ENCODE measurements at places on chromosomes 2 and 18.
A peak's percentile ranks its signal among the peaks of the same experiment; 100 is the strongest.

- DNase-seq: no peak
Observed at GRCh38 chr2:231514951-231515297, 15.3 kb downstream of the NMUR1 start.

GRCh38 chr2:69020496-69021426 is 7.8 kb downstream of the ANTXR1 start:
- no peak for DNase-seq

DNA sequence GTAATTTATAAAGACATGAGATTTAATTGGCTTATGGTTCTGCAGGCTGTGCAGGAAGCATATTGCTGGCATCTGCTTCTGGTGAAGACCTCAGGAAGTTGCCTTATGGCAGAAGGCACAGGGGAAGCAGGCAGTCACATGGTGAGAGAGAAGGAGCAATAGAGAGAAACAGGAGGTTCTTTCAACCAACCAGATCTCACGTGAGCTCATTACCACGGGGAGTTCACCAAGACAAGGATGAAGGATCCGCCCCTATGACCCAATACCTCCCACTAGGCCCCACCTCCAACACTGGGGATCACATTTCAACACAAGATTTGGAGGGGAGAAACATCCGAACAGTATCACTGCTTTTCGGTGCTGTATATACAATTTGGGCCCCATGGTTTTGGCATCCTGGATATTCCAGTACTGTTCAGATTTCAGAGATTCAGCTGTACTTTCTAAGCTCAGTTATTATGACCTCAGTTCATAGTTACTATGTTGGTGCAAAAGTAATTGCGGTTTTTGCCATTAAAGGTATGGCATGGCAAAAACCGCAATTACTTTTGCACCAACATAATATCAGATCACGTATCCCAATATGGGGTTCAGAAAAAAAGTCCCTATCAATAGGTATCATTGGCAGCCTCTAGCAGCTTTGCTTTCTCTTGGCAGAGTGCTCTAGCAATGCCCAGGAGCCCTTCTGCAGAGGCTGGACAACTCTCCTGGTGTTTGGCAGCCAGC is 189.6 kb upstream of the SIX3 start:
- DNase-seq: no peak

GRCh38 chr18:32661486-32662299 is 111.1 kb downstream of the KLHL14 start:
- DNase-seq: no peak

- DNase-seq: no peak
Observed at GRCh38 chr2:230751062-230751461, 38.4 kb downstream of the CAB39 start.

DNA sequence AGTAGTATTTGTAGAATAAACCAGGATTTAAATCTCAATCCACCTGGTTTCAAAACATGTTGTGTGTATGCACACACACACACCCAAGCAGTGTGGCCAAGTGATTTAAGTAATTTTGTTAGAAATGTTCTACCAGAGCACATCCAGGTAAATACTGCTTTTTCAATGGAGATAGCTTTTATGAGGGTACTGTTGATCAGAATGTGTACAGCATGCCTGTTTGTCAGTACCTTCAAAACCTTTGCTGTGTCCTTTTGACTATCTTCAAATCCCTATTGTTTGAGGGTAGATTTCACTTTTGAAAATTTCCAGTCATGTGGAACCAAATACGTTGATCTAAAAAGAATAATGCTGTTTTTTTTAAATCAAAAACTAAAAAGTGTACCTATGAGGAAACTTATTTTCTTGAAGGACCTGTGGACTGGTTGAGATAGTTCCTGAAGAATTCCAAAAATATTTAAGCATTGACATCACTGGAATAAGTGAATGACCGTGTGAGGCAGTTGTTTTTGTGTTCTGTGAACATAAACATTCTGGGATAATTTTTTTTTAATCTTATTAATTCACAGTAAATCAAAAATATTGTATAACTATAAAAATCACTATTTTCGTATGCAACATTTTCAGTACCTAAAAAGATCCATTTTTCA is 70.9 kb downstream of the PTRHD1 start:
- no peak for DNase-seq

DNA sequence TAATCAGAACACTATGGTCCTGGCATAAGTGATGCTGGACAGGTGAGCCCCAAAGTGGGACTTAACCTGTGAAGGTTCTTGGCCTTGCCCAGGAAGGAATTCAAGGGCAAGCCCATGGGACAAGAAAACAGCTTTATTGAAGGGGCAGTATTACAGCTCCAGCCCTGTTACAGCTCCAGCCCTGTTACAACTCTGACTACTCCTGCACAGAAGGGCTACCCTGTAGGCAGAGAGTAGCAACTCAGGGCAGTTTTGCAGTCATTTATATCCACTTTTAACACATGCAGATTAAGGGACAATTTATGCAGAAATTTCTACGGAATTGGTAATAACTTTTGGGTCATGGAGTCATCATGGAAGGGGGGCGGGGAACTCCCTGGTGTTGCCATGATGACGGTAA is 15.7 kb downstream of the IL37 start:
- no peak for DNase-seq

DNA sequence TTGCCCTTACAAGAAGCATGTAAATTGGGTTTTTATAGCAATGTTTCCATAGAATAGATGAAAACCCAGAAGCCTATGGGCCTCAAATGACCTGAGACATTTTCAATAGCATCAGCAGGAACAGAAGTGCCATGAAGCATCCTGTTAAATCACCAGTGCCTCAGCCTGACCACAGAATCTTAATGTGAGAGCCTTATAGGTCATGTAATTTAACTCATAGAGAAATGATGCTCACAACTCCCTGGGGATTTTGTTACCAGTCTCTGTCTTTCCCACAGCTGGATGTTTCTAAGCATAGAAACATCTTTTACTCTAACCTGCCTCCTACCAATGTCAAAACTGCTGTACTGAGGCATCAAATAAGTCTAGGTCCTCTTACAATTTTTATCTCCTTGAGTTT is 295.8 kb upstream of the ACVR2A start:
- DNase-seq: no peak

- DNase-seq: no peak
Observed at GRCh38 chr18:65610939-65611338, 139.9 kb upstream of the CDH7 start.

GRCh38 chr2:207067473-207067872 is 98.3 kb downstream of the KLF7 start:
- DNase-seq: no peak

DNA sequence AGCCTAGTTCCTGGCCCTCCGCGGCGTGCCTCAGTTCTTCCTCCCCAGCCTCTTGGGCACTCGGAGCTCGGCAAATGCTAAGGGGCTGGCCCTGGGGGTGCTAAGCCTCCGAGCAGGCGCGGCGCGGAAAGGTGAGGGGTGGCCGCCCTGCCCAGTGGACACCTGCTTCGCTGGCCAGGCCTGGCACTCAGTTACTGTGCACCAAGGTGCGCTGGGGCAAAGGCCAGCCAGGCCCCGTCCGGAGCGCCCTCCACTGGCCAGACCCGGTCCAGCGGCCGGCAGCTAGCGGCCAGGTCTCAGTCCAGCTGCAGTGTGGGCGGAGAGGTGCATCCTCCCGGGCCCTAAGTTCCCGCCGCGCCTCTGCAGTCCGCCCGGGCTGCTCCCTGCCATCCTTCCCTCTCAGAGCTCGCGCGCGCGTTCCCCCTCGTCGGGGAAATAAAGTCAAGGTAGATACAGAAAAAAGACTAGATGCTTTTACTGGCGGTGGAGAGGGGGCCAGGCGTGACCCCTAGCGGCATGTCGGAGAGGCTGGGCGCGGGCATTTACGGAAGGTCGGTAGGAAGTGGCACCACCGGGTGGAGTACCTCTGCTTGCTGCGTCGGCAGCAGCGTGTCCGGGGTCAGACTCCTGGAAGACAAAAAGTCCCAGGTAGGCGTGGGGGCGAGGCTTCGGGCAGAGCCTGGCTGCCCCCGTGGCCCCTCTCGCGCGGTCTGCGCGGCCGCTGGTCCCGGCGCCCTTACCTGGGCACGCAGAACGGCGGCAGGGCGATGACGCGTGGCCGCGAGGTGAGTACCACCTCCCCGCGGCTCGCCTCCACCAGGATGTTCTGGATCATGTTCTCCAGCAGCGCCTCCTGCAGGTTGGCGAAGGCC is 9.4 kb upstream of the CRYBA2 start:
- DNase-seq: no peak

DNA sequence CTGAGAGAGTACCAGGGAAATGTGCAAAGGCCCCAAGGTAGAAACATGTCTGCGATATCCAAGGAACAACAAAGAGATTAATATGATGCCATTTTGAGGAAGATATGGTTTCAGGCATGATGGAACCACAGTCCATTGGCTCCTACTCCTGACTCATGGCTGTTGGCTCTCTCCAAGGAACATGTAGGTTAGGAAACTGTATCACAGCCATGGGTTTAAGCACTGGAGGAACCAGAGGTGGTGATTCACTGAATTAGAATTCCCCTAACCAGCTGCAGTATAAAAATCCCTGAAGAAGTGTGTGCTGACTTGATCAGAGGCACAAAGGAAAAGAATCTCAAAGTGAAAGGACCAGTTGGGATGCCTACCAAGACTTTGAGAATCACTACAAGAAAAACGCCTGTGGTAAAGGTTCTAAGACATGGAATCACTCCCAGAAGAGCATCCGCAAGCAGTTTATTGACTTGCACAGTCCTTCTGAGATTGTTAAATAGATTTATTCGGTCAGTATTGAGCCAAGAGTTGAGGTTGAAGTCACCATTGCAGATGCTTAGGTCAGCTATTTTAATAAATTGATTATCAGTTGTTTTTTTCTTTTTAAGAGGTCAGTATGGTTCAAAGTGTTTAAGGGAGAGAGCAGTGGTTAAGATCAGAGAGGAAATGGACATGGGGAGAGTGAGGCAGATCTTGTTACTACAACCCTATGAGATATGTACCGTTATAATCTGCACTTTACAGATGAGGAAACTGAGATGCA is 110.7 kb upstream of the OTX1 start:
- peak; percentile 35 for DNase-seq

DNA sequence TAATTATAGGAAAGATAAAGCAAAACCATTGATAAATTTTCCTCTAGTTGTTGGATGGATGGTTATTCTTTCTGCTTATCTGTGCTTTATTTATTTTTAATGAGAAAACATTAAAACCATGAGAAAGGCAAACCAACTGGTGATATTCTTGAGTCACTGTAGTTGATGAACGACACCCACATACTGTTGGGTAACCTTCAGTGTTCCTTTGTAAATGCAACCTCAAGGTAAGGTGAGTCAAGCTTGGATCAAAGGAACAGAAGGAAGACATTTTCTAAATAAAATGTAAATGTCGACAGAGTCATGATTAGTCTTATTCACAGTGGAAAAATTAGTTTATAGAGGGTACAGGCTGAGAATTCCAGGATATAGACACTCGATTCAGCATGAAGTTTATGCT is 12.7 kb downstream of the ABCB11 start:
- DNase-seq: no peak

DNA sequence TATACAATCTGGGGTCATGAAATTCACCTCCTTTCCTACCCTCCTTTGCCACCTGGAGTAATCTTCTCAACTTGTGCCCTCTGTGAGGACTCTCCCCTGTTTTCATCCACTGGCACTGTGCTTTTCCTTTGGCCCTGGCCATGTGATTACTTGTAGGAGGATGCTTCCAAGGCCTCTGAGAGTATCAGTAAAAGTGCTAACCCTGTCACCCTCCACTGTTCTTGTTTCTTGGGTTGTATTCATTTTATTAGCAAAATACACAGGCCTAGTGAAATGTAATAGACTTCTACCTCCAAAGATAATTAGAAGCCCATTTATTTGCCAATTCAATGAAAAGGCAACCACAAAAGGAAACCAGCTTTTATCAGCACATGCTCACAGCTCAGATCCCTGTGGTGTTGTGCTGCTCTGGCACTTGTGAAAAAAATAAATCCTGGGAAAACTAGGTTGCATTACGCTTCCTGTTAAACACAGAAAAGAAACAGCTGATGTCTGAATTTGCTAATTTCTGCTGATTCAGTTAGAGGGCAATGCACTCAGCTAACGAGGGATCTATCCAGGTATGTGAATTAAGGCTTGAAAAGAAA is 357.5 kb upstream of the ETAA1 start:
- DNase-seq: no peak

GRCh38 chr2:127523269-127523939 is 2.9 kb downstream of the IWS1 start:
- no peak for DNase-seq

GRCh38 chr2:106282462-106283170 is 88.5 kb upstream of the UXS1 start:
- no peak for DNase-seq

GRCh38 chr2:218027426-218028188 is 24.8 kb upstream of the TNS1 start:
- DNase-seq: no peak

GRCh38 chr18:31610286-31611205 is 18.9 kb downstream of the TTR start:
- no peak for DNase-seq

DNA sequence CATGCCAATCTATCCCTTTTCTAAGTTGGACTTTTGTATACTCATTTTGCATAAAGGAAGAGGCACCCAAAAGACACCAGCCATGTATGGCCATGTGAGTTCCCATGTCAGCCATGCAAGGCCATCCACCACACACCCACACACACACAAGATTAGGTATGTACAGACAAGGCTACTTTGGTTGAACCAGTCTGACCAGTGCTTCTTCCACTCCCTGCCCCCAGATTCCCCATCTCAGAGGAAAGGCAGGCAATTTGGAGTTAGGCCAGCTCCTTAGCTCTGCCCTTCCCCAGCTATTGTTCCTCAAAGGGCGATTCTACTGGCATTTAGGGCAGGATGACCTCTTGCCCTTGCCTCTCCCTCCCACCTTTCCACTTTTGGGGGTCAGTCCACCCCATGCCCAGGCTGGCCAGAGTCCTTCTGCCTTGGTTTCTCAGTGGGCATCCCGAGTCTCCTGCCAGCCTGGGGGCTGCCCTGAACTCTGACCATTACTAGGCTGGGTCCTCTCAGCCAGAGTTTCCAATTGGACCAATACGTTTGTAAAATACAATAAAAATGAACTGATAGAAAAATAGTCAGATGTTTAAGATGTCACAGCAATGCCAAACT is 101.1 kb downstream of the ZBTB7C start:
- no peak for DNase-seq

DNA sequence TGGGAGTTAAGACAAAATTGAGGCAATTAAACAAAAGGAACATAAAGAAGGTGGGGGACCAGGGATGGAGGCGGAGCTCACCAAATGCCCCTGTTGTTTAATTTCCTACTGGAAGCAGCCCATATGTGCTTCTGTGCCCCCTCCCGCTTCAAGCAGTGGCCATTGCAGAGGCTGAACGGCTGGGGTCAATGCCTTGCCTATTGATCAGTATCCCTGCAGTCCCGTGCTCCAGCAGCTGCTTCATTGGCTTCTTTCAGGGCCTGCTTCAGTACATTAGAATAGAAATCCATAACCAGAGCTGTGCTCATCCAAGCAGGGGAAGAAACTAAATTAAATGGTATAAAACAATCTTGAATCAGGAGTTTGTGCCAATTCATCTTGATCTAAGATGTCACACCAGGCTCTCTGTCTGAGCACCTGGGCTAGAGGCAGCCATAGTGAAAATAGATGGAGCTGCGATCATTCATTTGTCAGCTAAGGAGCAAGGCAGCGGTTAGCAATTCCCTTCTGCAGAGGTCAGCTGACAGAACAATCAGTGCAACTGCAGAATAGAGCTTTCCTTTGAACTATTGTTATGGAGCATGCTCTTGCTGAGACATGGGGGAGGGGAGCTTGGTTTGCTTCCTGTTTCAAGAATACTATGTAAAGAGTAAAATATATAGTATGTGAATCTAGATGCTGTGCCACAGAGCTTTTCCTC is 222.4 kb downstream of the WDR7 start:
- no peak for DNase-seq

- no peak for DNase-seq
Observed at GRCh38 chr2:100407073-100407472, 10.4 kb downstream of the CHST10 start.

Measured in amniotic stem cell (primary cell).